SK-MEL-5 (cell line): ENCODE measurements at places on chromosomes 3 and 15.

DNA sequence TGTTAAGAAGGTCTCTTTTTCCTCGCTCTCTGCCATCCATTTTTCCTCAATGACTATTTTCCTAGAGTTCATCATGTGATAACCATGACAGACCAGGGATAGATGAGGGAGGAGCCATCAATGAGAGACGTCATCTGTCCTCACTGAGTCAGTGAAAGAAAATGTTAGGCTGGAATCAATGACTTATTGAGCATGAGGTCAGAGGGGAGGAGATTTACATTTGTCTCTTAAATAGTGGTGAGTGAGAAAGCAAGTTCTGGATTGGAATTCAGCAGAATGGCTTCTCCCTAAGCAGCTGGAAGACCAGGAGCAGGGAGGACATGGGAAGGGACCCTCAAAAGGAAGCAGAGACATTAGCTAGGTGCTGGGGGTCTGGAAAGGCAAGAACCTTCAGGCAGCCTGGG is 28.2 kb upstream of the USP3 start:
- peak; percentile 80 for DNase-seq

DNA sequence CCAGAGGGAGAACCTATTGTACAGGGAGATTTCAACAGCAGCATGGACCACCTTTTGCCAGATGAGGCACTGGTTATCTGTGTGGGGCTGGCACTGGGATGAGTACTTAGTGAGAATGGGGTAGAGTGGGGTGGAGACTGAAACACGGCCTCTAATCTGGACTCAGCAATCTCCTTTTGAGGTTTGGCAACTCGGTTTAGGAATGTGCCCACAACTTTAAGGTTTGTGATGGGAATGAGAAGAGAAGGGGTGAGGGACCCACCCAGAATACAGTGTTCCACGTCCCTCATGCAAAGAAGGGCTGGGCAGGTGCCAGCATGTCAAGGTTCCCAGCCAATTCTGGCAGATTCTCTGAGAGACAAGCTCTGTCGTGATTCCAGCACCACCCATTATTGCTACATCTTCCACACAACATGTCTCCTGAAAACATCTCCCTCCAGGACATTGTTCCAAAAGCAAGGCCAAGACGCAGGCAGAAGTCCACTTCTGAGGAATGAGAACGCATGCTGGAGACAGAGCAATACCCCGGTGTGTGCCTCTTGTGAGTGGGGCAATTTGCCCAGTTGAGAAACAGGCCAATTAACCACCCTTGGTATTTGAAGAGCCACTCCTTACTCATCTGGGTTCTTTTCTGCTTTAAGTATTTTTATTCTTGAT is 37.5 kb upstream of the CCR4 start:
- DNase-seq = no peak

- DNase-seq = no peak
Observed at GRCh38 chr15:42034628-42035434, 14.0 kb upstream of the PLA2G4E start.

- DNase-seq = no peak
Observed at GRCh38 chr3:12918231-12918630, 76.9 kb upstream of the RPL32 start.

GRCh38 chr3:4824926-4825325 is 154.3 kb upstream of the BHLHE40 start:
- no peak for DNase-seq

DNA sequence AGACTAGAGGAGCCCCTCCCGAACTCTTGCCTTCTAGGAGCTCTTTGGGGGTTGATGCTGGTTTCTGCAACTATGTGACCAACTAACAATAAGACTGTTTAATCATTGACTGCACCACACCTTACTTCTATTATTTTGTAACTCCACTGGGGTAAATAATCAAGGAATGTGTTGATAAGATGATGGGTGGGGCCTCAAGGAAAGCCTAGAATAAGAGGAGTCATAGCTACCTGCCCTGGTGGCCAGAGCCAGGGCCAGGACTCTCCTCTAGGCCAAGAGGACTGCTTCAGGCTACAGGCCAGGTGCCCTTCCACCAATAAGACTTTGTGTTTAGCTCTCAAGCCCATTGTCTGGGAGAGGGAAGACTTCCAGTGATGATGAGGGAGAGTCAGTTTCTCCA is 41.2 kb upstream of the PIAS1 start:
- no peak for DNase-seq

DNA sequence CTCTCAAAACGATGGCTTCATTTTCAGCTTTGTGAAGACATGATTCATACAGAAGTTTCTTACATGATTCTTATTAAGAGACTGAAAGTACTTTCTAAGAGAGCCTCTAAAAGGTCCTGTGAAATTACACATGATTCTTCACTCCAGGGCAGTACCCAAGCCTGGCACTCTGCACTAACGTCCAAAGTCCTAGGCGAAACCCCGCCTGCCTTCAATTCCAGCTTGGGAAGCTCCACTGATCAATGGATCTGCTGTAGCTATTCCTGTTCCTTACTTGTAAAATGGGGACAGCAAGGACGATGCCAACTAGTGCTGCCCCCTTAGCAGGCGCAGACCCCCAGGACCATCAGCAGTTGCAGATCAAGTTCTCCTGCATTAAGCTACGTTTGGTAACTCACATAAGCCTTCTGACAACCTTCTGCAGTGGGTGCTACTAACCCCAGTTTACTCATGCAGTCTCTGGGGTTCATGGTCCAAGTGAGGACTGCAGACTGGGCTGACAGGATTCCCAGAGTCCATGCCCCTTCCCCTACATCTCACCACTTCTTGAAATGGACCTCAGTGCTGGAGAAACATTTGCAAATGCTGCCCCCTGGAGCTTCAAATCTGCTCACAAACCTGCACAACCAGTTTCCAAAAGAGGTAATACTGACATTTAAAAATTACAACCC is 10.6 kb downstream of the CHCHD4 start:
- DNase-seq = peak; percentile 35

- peak; percentile 48 for DNase-seq
Observed at GRCh38 chr3:102224171-102224570, 210.6 kb upstream of the ZPLD1 start.
